ENCODE measurements at places on chromosomes 11 and 22.

- DNase-seq: no peak
Measured at GRCh38 chr11:11148104-11148509, 204.9 kb downstream of the CSNK2A3 start.

- DNase-seq: no peak
Measured at GRCh38 chr11:106625566-106625965, 392.7 kb downstream of the GUCY1A2 start.

- DNase-seq: no peak
Measured at GRCh38 chr11:9762531-9762930, 98.7 kb downstream of the SWAP70 start.

DNA sequence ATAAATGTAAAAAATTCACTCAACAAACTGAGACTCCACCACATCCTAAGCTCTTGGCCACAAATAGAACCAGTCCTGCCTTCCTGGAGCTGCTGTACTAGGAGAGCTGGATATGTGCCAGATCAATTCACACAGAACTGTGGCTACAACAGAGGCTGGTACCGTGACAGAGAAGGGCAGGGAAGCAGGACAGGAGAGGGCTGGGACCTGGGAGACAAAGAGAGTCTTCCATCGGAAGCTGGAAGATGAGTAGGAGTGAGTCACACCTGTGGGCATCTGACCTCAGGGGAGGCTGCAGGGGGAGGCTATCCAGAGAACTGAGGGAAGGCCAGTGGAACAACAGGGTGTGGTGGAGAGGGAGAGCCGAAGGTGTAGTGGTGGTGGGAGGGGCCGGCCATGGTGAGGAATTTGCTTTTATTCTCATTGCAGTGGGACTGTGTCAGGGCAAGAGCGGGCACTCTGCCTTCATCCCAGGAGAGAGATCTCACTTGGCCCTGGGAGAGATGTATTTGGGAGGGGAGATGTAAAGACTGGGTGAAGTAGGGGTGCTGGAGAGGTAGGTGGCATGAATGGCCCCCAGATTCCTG is 1.9 kb upstream of the LTBP3 start:
- no peak for DNase-seq

GRCh38 chr22:50700387-50701075 is 27.9 kb downstream of the SHANK3 start:
- DNase-seq: no peak

- no peak for DNase-seq
Measured at GRCh38 chr11:45724153-45724552, 58.7 kb upstream of the CHST1 start.

GRCh38 chr22:28141614-28142013 is 222.6 kb upstream of the PITPNB start:
- no peak for DNase-seq

GRCh38 chr11:81004576-81004975 is 1563.7 kb upstream of the TENM4 start:
- DNase-seq: no peak

DNA sequence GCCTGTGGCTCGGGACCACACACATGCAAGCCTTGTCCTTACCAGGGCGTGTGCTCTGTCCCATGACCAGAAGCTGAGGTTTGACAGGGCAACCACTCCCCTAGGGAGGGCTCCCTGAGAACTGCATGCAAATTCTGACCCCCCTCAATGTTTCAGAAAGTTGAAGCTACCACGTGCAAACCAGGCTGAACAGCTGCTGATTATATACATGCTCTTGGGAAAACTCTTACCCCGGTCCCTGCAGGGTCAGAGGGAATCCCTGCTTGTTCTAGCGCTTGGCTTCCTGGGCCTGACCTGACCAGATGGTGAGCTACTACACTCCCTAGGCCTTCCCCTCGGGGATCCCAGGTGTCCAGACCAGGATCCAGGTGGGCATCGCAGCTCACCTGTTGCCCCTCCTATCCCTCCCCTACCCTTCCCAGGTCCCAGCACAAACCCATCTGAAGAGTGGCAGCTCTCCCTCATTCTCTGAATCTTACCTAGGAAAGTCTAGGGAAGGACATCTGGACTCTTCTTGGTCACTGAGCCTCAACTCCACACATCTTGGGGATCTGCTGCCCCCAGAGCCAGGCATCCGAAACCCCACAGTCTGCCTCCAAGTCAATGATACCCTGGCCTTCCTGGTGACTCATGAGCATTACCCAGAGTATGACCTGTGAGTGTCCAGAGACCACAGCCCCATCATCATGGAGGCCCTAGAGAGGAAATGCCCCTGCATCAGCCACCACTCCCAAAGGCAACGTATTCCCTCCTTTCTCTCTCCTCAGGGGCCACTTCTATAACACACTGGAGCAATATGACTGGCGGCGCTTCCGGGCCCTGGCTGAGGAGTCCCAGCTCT is 61.5 kb downstream of the BTG4 start:
- DNase-seq: no peak

DNA sequence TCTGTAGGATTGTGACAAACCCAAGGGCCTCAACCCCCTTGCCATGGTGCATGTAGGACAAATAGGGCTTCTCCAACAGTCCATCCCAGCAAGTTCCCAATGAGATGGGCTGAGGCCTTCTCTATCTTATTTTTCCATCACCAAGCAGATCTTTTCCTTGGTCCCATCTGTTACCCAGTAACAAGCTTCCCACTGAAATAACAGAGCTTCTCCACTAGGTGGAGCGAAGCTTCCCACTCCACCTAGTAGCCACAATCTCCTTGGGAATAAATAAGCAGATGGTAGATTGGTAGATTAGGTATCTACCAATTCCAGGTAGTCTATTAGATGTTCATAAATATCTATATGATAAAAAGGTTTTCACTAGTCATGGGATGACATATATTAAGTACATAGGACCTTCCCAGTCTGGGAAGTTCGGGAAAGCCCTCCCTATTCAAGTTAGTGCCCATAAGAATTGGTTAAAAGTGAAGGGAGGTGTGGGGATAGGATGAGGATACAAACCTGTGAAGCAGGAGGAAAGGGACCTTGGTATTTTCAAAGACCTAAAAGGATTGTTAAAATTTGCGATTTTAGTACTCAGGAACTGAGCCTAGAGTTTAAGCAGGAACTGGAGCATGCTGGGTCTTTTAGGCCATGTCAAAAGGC is 5.9 kb upstream of the OR52L1 start:
- no peak for DNase-seq

GRCh38 chr11:85665733-85666132 is 804 bp upstream of the CREBZF start:
- no peak for DNase-seq

DNA sequence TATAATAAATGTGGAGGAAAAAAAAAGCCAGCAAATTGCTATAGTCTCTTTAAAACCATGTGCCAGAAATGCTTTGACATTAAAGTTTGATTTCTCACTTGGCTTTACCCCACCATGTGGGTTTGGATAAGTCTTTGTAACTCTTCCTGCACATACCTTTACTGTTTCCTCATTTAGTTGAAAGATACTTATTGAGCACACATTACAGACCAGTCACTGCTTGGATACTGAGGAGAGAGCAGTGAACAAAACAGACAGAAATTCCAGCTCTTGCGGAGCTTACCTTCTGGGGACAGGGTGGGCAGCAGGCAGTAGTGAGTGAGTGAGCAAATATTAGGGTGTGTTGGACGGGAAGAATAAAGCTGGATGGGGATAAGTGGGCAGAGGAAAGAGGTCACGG is 13.7 kb downstream of the PACS1 start:
- DNase-seq: no peak

DNA sequence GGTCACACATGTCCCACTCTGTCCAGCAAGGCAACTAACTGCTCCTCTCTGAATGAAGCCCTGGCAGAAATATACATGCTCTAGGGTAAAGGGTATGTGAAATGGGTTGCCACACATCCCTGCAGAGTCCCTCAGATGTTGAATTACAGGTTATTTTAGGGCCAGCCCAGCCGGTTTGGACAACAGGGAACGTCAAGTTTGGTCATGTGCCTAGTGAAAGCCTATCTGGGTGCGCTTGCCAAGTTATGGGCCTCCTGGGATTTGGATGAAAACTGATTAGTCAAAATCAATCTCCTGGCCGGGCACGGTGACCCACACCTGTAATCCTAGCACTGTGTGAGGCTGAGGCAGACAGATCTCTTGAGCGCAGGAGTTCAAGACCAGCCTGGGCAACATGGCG is 10.4 kb downstream of the AP1B1 start:
- no peak for DNase-seq

DNA sequence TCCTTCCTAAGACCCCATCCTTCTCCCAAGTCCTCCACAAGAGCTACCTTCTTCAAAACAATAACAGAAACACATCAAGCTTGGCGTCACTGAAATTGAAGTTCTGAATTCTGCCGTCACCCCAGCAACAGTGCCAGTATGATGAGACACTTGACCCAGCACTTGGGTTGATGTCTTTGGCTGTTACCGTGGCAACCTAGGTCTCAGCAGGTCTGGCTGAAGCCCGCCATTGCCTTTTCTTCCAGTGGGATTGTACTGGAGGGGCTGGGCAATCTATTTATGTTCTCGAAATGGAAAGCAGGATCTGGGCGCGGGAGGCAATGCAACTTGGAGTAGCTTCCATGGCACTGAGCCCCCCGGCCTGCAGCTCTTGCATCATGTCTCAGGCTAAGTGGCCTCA is 23.8 kb downstream of the NPTXR start:
- DNase-seq: no peak

GRCh38 chr11:3902441-3902840 is 47.0 kb downstream of the STIM1 start:
- DNase-seq: no peak

- DNase-seq: no peak
Measured at GRCh38 chr11:11604370-11604990, 17.3 kb downstream of the GALNT18 start.

DNA sequence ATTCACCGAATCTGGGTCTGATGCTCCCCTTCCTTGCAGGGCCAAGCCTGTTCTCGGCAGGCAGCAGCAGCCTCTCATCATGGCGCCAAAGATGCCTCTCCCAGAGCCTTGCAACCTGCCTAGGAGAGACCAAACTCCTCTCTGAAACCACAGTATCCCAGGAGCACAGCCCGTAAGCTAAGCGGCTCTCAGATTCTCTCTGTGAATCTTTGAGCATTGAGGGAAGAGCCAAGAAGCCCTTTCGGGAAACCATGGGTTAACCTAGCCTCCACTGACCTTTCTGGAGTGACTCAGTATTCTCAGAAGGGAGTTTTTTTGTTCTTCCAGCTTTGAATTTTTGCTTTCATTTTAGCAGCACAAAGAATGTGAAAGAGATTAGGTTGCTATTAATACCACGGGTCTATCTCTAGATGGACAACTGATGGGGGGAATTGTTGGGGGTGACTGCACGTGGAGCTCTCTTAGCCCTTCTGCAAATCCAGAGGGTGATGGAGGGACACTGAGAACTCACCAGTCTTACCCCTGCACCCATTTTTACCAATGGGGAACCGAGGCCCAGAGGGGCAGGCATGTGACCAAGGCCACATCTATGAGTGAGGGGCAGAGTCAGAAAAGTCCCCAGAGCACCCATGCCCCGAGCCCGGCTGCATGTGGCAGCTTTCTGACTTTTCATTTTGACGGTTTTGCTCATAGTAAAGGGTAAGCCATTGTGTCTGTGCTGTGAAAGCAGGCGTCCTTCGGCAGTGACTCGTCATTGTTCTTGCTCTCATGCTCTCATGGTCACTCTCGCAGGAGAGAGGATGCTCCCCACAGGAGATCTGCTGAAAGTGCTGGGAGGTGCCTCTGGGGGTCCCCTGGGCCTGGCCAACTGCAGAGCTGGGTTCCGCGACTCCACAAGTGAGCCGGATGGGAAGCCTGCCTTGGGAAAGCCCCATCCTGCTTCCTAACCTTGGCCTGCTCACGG is 36.0 kb downstream of the IRAG1 start:
- no peak for DNase-seq

GRCh38 chr11:24155792-24156191 is 341.1 kb upstream of the LUZP2 start:
- DNase-seq: no peak

- DNase-seq: no peak
Measured at GRCh38 chr11:43360361-43361032, 1.8 kb downstream of the TTC17 start.

- no peak for DNase-seq
Measured at GRCh38 chr11:103731670-103732069, 304.8 kb upstream of the DDI1 start.

DNA sequence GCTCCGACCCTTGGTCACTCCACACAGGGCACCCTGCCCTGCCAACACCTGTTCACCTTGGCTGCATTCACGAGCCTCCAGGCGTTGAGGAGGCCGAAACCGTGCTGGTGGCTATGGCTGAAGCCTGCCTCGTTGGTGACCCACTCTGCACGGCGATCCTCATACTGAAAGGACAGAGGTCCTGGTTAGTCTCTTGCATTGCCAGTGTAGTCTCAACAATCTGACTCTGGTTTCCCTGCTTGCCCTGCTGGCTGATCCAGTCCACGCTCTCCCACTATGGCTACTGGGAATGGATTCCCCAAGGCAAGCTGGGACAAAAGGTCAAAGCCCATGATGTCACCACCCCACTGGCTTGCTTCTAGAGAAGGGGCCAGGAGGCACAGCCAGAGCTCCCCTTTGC is 12.9 kb downstream of the PCSK7 start:
- no peak for DNase-seq

DNA sequence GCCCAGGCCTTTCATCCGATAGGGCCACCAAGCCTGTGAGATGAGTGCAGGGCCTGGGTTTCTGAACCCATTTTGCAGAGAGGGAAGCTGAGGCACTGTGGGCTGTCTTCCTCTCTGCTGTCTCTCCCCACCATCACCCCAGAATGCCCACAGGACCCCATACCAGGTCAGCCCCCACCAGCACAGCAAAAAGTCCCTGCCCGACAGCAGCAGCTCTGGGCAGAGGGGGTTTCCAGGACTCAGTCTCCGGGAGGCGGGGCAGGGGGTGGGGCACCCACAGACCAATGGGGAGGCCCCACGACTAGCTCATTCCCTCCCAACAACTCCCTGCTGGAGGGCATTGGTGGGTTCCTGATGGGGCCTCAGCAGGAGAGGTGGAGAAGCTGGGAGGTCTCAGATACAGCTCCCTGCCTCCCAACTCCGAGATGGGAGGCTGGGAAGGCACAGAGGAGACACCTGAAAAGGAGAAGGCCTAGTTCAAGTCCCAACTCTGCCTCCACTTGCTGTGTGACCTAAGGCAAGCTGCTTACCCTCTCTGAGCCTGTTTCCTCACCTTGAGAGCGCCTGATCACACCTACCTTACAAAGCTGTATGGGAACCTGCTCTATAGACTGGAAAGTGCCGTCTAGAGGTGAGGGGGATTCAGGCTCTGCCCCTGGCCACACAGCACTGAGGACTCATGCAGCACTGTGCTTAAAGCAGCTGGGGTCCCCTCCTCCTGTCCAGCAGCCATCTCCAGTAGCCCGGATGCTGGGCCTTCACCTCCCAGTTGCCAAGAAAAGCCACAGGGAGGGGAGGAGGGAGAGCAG is 3.5 kb downstream of the CBX7 start:
- peak; percentile 49 for DNase-seq

GRCh38 chr11:82899186-82899820 is 927 bp downstream of the PRCP start:
- no peak for DNase-seq

All from activated CD4-positive, CD25-positive, alpha-beta regulatory T cell (primary cell).